ENCODE measurements at places on chromosomes 3 and 15.

DNA sequence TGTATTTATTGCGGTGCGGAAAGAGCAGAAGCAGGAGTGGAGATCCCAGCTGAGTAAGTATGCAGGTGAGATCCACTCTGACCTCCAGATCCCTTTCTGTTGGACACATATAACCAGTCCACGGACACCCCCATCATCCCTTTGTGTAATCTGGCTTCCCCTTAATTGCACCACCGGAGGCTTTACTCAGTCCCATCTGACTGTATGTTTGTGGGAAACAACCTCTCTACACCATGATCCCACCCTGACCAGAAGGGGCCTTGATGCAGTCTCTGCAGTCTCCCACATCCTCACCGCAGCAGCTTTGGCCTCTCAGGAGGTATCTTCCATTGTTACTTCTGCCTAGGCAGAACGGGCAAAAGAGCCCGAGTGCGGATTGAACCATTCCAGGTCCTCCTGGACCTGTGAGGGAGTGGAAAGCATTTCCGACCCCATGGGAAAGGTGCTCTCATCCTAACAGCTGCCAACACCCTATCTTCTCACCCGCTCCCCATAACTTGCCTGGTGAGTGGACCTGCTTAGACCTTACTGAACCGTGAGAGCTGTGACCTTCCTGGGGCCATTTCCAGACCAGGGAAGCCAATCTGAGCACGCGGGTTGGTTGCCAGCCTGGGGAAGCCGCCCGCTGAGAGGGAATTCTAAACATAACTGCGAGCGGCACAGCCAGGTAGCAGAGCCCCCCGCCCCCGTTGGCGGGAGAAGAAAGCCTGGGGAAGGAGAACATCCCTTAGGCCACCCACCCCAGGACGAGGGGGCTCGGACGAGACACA is 1.1 kb downstream of the SLCO2A1 start:
- no peak for DNase-seq

GRCh38 chr15:63043335-63044076 is 959 bp downstream of the TPM1 start:
- peak; percentile 23 for DNase-seq

DNA sequence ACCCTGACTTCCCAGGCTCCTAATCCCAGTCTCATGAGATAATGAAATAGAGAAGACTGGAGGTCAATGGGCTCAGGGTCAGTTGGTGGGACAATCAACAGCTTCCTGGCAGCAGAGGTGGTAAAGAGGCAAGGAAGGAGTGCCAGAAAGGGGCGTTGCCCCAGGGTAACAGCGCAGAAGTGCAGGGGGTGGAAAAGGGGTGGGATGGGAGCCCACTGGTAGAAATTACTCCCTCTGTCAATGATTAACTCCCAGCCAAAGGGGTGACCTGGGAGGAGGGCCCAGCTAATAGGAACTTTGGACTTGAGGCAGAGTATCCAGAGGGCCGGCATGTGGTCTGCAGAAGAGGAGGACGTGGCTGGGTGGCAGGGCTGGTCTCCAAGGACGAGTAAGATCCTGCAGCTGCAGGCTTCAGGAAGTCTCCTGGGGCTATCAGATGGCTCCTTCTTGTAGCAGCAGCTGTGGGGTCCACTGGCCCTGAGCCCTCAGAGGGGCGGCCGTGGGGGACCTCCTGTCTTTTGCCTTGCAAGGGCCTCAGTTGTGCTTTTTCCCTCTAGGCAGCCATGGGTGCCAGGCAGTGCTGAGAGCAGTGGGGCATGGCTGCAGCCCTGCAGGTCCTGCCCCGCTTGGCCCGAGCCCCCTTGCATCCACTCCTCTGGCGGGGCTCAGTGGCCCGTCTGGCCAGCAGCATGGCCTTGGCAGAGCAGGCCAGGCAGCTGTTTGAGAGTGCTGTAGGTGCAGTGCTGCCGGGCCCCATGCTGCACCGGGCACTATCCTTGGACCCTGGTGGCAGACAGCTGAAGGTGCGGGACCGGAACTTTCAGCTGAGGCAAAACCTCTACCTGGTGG is 2.3 kb downstream of the GLYCTK start:
- DNase-seq: no peak

- DNase-seq: no peak
Measured at GRCh38 chr15:77039848-77040247, 31.1 kb downstream of the TSPAN3 start.

DNA sequence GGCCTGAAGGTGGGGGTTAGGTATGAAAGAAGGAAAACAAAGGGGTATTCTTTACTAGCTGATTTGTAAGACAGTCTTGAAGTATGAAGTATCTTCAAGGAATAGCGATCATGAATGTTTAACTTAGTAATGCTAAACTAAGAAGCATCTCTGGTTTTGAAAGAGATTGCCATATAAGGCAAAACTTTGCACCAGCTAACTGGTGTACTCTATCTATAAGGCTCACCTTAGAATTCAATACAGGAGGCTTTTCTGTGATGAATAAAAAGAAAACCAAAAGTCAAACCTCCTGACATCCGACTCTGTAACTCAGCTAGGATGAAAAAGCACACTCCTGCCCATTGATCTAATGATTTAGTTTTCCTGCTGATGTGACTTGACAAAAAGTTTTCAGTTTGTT is 54.7 kb downstream of the FOXP1 start:
- DNase-seq: no peak

GRCh38 chr3:138833899-138834595 is 681 bp downstream of the PIK3CB start:
- peak; percentile 61 for DNase-seq

- DNase-seq: no peak
Measured at GRCh38 chr3:70861234-70861633, 548.8 kb upstream of the MDFIC2 start.
